Large intestine (tissue), 12 donors: ENCODE measurements at places on chromosomes 2 and 18.

- DNase-seq: no peak
These were observed 18.8 kb upstream of the MREG start for GRCh38 chr2:216031960-216032689.

DNA sequence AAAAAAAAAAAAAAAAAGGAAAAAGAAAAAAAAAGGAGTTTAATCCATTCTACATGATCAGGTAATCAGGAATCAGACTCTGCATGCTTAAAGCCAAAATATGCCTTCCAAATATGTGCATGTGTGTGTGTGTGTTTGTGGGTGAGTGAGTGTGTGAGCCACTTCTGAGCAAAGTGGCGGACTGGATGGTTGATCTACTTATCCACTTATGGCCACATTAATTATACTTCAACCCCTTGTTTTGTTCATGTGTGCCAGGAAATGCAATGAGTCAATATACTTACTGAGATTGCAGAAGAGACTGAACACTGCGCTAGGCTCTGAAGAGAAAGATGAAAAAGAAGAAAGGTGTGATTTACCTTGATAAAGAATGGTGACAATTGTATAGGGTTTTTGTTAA, 586.5 kb upstream of the NXPH2 start:
- DNase-seq: no peak

DNA sequence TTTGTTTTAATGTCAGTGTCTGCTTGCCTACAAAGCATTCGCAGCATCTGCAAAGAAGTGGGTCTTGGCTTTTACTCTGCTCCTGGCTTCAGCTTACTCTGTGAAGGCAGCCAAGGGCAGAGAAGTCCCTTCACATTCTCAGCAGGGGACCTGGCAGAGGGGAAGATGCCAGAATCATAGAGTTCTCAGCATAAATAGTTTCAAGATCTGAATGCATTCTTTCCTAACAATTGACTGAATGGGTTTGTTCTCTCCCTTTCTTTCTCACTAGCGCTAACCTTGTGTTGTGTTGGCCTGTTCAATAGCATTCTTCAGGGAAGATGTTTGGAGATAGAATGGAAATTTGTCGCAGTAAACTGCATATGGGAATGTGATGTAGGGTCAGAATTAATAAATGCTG, 106.9 kb downstream of the FARSB start:
- DNase-seq: no peak

GRCh38 chr18:23207191-23207955, 72.1 kb downstream of the CABLES1 start:
- no peak for DNase-seq

GRCh38 chr18:6983366-6983765, 134.2 kb downstream of the LAMA1 start:
- DNase-seq: no peak

GRCh38 chr2:164688896-164689419, 67.7 kb upstream of the GRB14 start:
- no peak for DNase-seq

- DNase-seq: no peak
These were observed 156.5 kb upstream of the TPO start for GRCh38 chr2:1256632-1257324.

DNA sequence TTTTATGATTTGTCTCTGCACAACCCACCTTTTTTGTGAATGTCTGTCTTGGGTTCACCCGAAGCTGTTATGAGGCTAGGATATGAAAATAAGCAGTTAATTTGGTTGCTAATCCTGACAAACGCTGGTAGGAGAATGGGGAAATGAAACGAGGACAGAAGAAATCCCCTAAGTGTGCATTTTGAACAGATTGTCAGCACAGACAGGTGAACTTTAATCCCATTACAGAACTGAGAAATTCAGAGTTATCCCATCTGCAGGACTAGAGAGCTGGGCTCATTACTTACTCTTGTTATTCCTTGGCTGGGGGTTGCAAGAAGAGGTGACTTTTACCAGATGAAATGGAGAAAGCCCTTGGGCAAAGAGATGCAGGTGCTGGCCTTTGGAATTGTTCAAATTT, 123.3 kb upstream of the NYAP2 start:
- DNase-seq: no peak

DNA sequence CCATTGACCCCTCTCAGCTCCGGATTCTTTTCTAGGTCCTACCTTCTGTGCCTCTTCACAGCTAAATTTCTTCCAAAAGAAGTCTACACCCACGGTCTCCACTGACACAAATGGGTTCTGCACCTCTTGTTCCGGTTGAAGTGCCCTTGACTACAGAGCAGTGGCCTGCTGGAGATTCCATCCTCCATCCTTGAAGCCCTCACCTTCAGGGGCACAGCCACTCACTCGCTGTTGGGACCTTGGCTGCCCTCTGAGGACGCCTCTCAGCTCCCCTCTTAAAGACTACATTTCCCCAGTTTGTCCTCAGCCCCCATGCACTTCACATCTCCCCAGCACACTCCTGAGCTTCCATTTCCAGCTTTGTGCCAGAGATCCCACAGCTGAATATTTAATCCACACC, 226.3 kb downstream of the ATAD2B start:
- no peak for DNase-seq

DNA sequence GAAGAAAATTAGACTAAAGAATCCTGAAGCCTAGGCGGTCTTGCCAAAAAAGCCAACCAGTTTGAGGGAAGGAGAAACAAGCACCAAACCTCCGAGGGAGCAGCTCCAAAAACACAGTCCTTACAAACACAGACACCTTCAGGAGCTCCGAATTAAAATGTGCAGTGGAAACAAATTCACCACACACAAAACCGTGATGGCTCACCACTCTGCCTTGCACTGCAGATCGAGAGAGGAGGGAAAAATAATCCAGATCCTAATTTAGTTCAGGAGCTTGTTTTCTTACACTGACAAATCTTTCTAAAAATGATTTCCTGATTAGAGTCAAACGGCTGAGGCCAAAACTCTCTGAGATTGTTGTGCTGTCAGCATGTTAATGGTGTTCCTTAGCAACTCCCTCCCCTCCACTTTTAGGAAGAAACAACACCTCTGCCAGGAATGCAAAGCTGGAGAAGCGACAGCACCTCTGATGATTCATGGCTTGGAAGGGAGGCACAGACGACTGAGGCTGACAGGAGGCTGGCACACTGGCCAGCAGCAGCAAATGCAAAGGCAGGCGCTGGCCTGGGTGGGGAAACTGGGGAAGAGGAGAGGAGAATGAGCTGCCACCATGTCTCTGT, 249.4 kb upstream of the KLHL29 start:
- no peak for DNase-seq

- no peak for DNase-seq
These were observed 126.1 kb downstream of the THNSL2 start for GRCh38 chr2:88296247-88296646.

- DNase-seq: peak; percentile 58
These were observed 31.0 kb downstream of the EDAR start for GRCh38 chr2:108958002-108958401.

- no peak for DNase-seq
These were observed 156.9 kb upstream of the GLI2 start for GRCh38 chr2:120578576-120579352.
